AG09319 (cell line): ENCODE measurements at places on chromosomes 3 and 15.
A peak's percentile ranks its signal among the peaks of the same experiment; 100 is the strongest.

- no peak for DNase-seq
Observed at GRCh38 chr3:9725775-9726515, 5.6 kb upstream of the BRPF1 start.

- no peak for DNase-seq
Observed at GRCh38 chr15:61480863-61481262, 251.8 kb upstream of the RORA start.

DNA sequence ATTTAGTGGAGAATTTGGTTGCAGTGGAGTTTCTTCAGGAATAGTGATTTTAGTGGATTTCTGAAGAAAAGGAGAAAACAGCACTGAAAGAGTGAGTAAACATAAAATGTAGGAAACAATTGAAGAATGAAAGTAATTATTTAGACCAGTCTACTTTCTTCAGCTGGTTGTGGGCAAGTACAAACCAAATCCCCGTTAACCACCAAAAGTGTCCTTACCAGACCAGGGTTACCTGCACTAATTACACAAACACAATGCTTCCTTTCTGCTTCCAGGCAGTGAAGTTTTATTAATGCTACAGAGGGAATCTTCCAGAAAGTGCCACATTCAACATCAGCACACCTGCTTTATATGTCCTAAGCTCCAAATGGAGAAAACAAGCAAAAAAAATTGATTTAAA, 248.0 kb upstream of the TBC1D5 start:
- no peak for DNase-seq

- DNase-seq: no peak
Observed at GRCh38 chr3:25125201-25125600, 302.9 kb upstream of the RARB start.

GRCh38 chr15:48582452-48583247, 62.9 kb downstream of the FBN1 start:
- peak; percentile 84 for DNase-seq
